Kasumi-1 (cell line): ENCODE measurements at places on chromosomes 11 and 22.
A peak's percentile ranks its signal among the peaks of the same experiment; 100 is the strongest.

GRCh38 chr11:61329871-61330270 lies 3.0 kb downstream of the DDB1 start:
- no peak for DNase-seq

DNA sequence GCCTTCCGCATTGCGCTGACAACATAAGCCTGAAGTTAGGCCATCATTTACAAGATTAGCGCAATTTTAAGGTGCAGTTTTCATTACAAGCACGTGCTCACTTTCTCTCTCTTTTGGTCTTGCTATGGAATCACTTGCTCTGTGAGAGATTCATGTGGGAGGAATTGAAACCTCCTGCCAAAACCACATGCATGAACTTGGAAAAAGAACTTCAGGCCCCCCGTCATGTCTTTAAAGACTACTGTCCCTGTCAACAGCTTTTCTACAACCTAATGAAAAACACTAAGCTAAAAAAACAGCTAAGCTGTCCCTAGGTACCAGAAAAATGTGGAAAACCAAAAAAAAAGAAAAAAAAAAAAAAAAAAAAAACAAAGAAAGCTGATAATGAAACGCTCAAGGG lies 1707.6 kb upstream of the RAG2 start:
- no peak for DNase-seq

DNA sequence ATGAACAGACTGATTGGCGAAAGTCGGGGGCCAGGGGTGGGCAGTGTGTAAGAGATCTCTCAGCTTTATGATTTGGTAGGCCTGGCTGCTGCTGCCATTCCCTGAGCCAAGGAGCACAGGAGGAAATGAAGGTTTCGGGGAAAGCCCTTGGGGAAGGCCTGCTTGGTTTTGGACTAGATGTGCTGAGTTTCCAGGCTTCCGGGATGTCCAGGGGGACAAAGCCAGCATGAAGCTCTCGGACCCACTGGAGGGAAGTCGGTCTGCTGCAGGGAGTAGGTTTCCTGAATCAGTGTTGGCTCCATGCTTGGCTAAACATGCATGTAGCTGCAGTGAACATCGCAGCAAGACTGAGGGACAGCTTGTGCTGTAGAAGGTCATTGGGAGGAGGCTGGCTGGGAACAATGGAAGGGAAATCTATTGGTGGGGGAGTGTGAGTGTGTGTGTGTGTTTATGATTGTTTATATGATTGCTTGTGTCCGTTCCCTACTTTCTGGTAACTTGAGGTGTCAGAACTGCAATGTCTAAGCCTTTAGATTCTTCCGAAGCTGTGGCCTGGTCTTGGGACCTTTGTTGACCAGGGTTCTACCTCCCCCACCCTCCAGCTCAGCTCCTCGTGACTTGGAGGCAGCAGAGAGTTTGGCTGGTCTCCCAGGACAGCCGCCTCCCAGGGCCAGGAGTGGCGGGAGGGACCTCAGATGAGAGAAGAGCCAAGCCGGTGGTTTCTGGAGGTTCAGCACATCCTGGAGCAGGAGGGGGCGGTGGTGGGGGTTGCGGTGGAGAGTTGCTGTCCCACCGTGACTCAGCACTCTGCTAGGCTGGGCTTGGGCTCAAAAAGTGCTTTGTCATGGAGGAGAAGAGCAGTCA lies 4.0 kb upstream of the FTH1 start:
- DNase-seq, result peak; percentile 95

DNA sequence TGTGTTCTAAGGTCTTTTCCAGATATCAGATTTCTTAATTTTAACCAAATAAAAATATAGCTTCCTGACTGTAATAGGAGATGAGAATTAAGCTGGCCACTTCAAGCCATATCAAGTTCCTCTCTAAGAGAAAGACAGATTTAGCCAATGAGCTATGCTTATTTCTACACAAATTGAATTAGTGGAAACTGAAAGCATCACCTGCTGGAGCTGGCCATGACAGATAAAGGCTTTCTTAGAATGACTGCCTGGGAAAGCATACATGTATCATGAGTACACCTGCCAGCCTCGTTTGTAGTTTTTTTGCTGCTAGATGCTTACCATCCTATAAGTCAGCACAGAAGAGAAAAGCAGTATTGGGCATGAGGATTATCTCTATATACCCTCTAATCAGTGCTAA lies 53.5 kb upstream of the DBX1 start:
- DNase-seq, result no peak

DNA sequence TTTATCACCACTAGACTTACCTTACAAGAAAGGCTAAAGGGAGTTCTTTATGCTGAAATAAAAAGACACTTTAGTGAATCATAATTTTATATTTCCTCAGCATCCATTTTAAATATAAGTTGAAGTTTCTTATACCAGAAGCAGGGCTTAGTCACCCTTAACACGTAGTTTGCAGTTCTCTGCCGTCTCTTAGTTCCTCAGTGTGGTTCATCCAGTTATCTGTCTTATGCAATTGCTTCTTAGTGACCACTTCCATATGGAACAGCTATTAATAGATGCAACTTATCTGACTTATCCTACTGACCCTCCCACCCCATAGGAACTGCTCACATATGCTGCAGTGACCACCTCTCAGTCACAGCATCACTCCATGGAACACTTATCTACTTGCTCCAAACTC lies 11.7 kb upstream of the SLC36A4 start:
- DNase-seq, result no peak
